Stimulated activated CD8-positive, alpha-beta memory T cell treated with anti-CD3 and anti-CD28 coated beads, Interleukin-15, amount 100 ng/mL, for 24 hours (primary cell): ENCODE measurements at places on chromosomes 11 and 22.

DNA sequence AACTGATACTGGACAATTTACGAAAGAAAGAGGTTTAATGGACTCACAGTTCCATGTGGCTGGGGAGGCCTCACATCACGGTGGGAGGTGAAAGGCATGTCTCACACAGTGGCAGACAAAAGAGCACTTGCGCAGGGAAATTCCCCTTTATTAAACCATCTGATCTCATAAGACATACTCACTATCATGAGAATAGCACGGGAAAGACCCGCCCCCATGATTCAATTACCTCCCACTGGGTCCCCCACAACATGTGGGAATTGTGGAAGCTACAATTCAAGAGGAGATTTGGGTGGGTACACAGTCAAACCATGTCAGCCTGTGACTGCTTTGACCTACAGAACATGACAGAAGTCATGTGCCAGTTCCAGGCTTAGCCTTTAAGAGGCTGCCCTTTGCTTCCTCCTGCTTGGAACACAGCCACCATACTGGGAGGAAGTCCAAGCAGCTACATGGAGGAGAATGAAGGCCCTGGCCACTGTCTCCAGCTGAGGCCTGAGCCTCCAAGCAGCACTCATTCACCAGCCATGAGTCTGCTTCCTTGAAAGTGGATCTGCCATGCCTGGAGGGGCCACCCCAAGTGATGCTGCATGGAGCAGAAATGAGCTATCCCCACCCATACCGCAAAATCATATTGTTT, 10.9 kb upstream of the GAL start:
- DNase-seq, result no peak

- no peak for DNase-seq
Measured at GRCh38 chr11:11390068-11390771, 37.2 kb upstream of the CSNK2A3 start.

GRCh38 chr11:117255966-117256365, 23.5 kb downstream of the RNF214 start:
- no peak for DNase-seq

DNA sequence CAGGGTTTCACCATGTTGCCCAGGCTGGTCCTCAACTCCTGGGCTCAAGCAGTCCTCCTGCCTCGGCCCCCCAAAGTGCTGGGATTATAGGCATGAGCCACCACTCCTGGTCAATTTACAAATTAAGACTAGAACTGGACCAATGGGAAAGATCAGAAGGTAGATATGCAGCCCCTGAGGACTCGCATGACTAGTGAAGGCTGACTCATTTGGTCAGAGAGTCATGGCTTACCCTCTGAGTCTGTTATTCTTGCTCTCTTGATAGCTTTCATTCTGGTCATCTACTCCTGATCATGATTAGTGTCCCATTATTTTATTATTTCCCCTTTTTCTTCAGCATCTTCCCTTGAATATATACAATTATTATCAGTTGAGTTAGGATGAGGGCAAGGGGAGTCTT, 2.7 kb upstream of the LDHAL6A start:
- no peak for DNase-seq

- DNase-seq, result no peak
Measured at GRCh38 chr11:109739379-109739778, 317.4 kb downstream of the C11orf87 start.

GRCh38 chr11:11536650-11537049, 85.2 kb downstream of the GALNT18 start:
- no peak for DNase-seq

DNA sequence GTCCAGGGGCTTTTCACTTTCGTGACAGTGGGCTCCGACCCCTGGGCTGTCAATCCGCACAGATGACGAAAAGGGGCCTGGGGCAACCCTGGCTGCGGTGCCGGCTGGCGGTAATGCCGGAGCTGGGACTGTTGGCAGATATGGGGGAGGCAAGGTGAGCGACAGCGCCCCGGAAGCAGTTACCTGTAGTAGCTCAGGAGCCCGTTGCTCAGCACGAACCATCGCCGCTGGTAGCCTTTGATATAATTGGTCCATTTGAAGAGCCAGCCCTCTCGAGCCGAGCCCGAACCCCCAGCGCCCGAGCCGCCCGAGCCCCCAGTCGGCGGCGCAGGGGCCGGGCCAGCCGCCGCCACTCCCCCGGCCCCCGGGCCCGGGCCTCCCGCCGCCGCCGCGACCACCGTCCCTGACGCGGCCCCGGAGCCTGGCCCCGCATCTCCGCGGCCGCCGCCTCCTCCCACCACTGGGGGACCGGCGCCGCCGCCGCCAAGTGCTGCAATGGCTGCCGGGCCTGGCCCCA, 396 bp downstream of the OSBP start:
- DNase-seq, result peak; percentile 11

DNA sequence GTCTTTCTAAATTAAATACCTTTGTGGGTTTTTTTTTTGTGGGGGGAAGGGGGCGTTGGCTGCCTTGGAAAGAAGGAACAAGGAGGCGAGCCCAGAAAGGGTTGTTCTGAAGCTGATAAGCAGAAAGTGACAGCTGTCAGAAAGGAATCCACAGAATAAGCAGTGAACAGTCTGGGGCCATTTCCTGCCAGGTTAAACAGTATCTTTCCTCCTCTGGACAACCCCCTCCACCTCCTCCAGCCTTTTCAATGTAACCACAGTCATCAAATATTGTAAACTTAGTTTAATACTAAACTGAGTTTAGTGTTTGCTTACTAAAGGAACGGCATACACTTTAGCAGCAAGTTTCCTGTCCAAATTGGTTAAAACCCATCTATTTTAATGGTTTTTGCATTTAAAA, 271.2 kb upstream of the SYN3 start:
- no peak for DNase-seq

DNA sequence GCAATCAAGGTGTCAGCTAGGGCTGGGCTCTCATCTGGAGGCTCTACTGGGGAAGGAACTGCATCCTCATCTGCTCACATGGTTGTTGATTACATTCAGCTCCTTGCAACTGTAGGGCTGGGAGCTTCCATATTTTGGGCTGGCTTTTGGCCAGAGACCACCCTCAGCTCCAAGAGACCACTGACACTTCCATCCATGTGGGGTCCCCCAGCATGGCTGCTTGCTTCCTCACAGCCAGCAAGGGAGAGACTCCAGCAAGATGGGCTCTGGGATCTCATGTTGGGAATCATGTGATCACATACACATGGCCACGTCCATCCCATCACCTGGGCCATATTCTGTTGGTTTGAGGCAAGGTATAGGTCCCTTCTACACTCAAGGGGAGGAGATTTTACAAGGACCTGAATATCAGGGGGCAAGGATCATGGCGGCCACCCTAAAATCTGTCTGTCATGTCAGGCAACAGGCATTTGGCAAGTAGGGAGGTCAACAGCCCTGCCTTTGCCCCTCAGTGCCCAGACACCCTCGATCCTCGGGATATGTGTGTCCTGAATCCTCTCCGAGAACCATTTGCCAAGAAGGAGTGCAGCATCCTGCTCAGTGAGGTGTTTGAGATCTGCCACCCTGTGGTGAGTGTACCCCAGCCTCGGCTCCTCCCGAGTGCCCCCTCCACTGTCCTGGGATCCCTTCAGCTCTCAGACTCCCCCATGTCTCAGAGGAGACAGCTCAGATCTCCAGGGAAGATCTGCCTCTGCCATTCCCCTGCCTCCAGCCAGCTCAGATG, 48.7 kb downstream of the OTOG start:
- DNase-seq, result no peak

DNA sequence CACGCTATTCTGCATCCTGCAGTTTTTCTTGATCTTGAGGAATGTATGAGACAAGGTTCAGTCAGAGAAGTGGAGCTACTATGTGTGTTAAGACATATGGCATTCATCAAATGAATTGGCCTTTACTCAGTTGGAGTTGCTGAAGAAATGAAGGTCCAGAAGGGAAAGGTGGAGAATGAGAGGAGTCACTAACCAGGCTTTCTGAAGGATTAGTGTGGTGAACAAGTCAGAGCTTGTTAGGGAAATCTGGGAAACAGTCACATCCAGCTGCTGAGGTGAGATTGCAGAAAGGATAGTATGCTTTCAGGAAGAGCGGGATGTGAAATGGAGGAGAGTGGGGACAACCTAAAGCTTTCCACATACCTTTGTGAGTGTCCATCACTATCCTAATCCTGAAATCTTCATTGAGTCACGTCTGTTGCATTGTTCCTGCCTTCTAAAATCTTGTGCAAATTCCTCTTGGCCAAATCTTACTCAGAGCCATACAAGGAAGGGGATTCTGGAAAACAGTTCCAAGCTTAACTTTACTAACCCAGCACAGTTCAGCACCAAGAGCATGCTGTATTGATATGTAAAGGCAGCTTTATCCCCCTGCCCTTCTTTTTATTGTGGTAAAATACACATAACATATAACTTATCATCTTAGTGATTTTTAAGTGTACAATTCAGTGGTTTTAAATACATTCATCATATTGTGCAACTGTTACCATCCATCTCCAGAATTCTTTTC, 11.4 kb upstream of the PITPNB start:
- DNase-seq, result no peak

DNA sequence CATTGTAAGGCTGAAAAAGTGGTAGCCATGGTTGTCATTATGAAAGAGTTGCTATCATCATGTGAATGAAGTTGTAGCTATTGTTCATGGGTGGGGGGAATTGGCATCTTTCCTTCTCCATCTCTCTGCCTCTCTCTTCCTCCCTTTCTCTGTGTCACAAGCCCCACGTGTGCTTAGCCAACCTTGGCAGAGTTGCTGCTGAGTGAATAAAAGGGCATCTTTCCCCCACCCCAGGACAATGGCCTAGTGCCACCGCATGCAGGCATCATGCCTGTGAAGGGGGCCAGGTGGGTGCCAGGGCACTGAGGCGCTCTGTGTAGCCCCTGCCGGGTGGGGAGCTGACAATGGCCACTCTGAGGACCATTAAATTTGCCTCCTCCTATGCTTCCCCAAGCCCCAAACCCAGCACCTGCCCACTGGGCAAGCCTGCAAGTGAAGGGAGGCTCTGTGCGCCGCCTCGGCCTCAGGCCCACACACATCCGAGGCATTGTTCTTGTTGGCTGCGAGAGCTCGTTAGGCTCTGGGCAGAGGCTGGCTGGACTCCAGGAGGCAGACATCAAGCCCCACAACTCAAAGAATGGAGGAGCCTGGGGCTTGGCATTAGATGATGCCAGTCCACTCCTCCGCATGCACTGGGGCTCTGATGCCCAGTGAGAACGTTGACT, 103.9 kb downstream of the SEZ6L start:
- DNase-seq, result no peak

DNA sequence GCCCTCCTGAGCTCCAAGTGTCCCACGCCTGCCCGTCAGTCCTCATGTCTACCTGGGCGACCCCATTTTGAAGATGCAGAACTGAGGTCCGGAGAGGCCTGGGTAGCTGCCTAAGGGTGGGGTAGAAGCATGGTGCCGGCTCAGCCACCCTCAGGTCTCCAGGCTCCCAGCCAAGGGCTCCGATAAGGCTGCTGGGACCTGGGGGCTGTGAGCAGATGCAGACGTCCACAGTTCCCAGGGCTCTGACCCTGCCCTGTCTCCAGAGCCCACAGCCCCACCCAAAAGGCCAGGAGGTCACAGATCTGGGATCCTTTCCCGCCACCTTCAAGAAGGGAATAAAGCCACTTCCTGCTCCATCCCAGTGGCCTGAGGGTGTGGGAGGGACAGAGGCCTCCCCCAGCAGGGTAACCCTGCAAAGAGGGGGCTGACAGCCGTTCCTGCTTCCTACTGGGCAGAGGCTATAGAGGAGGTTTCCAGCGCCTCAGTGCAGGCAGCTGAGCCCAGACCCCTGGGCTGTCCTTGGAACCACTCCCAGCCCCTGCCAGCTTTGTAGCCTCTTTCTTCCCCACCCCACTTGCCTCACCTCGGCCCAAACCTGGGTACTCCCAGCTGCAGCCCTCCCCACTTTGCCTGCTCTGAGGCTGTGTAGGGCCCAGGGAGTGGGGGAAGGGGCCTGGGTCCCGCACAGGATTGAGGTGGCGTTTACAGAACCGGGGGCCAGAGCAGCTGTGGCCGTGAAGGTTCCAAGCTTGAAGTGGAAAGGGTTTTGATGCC, 85.5 kb downstream of the CDKN1C start:
- no peak for DNase-seq

DNA sequence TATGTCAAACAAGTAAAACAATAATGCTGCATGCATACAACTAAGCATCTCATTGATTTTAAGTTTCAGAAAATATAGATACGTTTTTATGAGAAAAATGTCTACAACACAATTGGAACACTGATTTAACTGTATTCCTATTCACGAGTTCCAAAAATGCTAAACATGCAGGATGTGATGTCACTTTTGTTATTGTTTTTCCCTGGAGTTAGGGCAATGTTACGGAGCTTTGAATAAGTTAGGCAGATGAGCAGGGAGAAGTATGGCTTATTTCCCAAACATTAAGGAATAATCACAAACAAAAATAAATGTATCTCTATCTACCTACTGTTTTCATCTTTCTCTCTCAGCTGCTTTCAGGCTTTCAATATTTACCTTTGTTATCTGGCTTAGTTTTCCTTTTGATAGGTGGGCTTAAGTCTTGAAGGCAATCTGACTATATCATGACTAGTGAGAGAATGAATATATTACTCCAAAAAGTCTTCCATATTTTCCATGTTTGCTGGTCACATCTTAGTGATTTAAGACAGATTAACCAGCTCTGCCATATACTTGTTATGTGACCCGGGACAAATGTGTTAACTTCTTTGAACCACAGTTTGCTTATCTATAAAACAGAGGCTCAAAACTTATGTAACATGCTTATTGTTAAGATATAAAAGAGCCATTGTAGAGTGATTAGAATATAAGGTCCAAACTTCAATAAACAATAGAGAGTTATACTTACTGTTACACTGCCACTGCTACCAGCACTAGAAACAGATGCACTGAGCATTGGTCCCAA, 854.4 kb upstream of the CCDC90B start:
- DNase-seq, result no peak

- no peak for DNase-seq
Measured at GRCh38 chr11:1049911-1050580, 13.5 kb upstream of the MUC6 start.

DNA sequence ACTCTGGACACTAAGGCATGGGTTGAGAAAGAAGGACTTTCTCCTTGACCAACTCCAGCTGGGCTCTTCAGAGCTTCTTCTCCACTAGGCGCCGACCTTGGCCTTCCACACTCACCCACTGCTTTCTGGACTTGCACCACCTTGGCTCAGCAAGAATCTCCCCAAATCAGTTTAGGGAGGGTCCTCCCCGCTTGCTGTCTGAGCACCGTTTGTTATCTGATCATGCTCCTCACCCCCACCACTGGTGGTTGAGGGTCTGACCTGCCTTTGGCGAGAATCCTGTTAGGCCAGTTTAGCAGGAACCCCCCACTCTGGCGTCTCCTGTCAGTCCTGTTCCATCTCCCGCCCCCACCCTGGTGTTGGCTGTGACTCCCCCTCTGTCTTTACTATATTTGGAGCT, 10.4 kb downstream of the APOL2 start:
- DNase-seq, result no peak

DNA sequence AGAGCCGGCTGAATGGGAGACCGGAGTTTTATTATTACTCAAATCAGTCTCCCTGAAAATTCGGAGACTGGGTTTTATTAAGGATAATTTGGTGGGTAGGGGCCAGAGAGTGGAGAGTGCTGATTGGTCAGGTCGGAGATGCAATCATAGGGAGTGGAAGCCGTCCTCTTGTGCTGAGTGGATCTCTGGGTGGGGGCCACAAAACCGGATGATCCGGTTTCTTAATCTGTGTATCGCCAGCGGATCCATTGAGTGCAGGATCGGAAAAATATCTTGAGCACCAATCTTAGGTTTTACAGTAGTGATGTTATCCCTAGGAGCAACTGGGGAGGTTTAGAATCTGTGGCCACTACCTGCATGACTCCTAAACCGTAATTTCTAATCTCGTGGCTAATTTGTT, 886 bp upstream of the NIPSNAP1 start:
- DNase-seq, result no peak
